ENCODE measurements at places on chromosomes 13 and 19.
A peak's percentile ranks its signal among the peaks of the same experiment; 100 is the strongest.

GRCh38 chr13:49997955-49998354 lies 1.1 kb downstream of the TRIM13 start:
- DNase-seq, result no peak

DNA sequence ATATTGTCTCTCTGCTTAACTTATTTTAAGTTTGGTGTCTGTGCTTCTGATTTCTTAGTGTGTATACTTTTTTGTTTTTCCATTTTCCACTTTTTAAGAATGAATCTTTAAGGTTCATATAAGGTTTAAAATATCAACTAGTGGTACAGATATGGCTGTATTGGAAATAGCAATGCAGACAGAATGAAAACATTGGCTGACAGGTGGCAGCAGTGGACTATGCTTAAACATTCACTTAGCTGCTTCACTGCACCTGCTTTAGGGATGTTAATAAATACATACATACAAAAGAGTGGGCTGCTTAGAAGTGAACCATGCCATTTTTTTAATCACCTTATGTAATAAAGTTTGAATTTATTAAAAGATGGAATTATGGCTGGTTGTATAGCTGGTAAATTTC lies 27.3 kb downstream of the TM9SF2 start:
- DNase-seq, result no peak

- DNase-seq, result no peak
These were observed 318.8 kb downstream of the TEX29 start for GRCh38 chr13:111639196-111639705.

GRCh38 chr13:49791711-49792549 lies 552 bp downstream of the KPNA3 start:
- DNase-seq, result no peak

GRCh38 chr13:76672420-76672819 lies 213.8 kb downstream of the KCTD12 start:
- DNase-seq, result no peak

GRCh38 chr13:113584205-113584869 lies at the start of gene TFDP1:
TSS of gene TFDP1 (plus strand) at chr13:113584753. CDS start at chr13:113585838, 1,085 bp downstream.
- DNase-seq, result peak; percentile 23

GRCh38 chr13:44974056-44974793 lies 15.0 kb downstream of the NUFIP1 start:
- no peak for DNase-seq

DNA sequence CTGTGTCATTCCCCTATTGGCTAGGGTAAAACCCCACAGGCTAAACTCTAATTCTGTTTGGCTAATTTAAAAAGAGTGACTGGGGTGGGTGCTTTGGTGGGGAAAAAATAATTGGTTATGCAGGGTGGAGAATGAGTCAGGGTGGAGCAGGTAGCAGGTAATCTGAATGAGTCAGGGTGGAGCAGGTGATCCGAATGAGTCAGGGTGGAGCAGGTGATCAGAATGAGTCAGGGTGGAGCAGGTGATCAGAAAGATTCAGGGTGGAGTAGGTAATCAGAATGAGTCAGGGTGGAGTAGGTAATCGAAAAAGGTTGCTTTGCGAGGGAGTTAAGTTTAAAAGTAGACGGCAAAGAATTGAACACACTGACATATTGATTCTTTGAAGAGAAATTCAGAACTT lies 1218.8 kb upstream of the ATXN8OS start:
- DNase-seq, result no peak

DNA sequence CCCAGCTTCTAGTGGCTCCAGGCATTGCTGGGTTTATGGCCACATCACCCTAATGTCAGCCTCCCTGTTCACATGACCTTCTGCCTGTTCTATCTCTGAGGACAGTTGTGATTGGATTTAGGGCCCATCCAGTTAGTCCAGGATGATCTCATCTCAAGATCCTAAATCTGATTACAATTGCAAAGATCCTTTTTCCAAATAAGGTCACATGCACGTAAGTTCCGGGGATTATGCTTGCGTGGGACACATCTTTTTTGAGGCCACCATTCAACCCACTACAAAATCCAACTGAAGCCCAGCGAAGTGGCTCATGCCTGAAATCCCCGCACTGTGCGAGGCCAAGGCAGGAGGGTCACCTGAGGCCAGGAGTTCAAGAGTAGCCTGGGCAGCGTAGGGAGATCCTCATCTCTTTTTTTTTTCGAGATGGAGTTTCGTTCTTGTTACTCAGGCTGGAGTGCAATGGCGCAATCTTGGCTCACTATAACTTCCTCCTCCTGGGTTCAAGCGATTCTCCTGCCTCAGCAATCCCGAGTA lies 12.3 kb downstream of the PLD3 start:
- no peak for DNase-seq

DNA sequence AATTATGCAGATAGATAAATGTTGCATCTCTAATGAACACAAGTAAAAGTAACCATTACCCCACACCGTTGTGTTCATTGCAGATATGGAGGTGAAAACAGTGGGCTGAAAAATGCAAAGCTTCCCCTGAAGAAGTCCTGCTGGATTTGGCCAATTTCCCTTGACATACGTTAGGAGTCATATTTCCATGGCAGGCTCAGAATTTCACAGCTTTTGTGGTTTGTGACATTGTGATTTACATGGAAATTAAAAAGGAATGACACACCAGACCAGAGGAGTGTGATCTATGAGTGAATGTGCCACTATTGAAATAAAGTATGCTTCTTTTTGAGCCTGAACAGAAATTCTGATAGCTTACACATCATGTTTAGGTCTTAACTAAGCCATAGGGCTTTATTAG lies 221.1 kb upstream of the TMTC4 start:
- no peak for DNase-seq

DNA sequence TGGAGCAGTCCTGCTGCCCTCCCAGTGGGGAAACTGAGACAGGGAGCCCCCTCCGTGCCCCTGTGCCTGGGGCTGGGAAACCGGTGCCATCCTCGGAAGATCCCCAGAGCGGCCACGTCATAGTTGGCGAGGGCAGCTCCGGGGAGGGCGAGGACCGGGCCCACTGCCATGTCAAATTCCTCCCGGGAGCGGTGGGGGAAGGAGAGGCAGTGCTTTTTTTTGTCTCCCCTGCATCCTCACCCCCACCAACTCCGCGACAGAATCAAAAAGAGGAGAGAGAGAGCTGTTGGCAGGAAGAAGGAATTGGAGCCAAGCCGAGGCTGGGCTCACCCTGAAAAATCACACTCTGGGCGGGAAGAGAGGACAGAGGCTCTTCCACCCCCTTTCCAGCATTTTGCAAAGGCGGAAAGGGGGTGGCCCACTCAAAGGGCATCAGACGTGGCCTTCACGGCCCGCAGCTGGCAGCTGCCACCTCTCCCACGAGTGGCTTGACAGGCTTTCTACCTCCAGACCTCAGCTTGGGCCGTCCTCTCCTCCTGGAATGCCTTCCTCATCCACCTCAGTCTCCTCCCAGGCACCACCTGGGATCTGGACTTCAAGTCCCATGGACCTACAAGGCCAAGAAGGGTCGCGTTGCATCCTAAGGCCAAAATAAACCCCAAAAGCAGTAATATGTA lies 19.6 kb upstream of the NFIC start:
- no peak for DNase-seq

GRCh38 chr13:21089830-21090229 lies 28.4 kb upstream of the LATS2 start:
- no peak for DNase-seq

DNA sequence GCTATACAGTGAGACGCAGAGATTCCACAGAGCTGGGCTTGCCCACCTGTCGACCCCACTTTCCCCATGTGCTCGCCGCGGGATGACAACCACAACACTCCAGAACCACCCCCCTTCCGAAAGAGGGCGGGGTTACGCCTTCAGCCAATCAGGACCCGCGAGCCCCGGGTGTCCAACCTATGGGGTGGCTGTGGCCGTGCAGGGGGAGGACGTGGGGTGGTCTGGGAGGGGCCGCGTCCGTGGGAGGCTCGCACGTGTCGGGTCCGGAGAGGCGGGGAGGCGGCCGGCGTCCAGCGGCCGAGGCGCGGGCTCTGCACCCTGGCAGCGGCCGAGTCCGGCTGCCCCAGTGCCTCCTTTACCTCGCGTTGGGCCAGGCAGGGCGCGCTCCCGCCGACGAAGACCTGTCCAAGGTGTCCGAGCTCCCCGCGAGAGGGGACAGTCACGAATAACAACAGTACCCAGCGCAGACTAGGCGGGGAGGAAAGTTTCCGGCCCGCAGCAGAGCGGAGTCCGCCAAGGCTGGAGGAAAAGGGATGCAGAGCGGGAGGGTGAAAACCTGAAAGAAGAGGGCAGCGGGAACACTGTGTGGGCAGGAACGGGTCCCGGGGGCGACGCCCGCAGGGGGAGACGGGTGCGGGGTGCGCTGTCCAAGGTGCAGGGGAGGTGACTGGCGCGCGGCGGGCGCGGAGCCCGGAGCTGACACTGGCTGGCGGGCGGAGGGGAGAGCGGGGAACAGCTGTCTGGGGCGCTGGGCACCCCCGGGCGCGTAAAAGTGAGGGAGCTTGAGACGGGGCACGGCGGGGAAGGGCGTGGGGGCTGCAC lies 911 bp downstream of the ENOX1 start:
- DNase-seq, result no peak

DNA sequence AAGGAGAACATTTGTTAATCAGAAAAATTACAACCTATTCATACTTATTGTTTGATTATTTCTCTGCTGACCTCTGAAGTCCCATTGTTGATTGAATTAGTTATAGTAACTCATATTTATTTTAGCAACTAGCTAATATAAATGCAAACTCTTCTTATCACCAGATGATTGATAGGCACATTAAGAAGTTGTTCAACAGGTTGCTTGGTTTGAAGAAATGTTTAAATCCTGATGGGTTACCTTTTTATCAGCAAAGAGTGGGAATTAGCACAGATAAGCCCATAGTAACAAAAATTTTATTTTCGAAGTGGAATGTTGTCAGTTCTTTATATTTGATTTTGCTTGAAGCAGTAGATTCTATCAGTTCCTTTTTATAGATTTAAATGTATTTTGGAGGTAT lies 44.4 kb downstream of the KLF5 start:
- no peak for DNase-seq

GRCh38 chr19:19458110-19458816 lies 52.8 kb downstream of the GATAD2A start:
- no peak for DNase-seq

GRCh38 chr13:76948149-76948548 lies at the start of gene ACOD1:
TSS of gene ACOD1 (plus strand) at chr13:76948511. CDS start at chr13:76948559, 48 bp downstream.
- DNase-seq, result no peak

- no peak for DNase-seq
These were observed 30.3 kb downstream of the AP1M1 start for GRCh38 chr19:16227837-16228636.

GRCh38 chr13:37596805-37597204 lies 1.8 kb downstream of the POSTN start:
- no peak for DNase-seq

DNA sequence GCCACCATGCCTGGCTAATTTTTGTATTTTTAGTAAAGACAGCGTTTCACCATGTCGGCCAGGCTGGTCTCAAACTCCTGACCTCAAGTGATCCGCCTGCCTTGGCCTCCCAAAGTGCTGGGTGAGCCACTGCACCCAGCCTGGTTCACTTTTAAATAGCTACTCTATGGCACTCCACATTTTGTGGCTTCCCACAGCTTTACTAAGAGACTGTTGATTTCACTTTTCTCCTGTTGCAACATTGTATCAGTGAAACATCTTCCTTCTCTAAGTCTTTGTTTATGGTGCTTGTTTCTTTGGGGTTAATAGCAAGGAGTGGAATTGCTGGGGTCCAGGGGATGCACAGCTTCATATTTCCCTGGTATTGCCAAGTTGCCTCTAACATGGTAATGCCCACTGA lies 12.3 kb downstream of the TMEM38A start:
- no peak for DNase-seq

- no peak for DNase-seq
These were observed 9.8 kb upstream of the GNA15 start for GRCh38 chr19:3125900-3126524.

DNA sequence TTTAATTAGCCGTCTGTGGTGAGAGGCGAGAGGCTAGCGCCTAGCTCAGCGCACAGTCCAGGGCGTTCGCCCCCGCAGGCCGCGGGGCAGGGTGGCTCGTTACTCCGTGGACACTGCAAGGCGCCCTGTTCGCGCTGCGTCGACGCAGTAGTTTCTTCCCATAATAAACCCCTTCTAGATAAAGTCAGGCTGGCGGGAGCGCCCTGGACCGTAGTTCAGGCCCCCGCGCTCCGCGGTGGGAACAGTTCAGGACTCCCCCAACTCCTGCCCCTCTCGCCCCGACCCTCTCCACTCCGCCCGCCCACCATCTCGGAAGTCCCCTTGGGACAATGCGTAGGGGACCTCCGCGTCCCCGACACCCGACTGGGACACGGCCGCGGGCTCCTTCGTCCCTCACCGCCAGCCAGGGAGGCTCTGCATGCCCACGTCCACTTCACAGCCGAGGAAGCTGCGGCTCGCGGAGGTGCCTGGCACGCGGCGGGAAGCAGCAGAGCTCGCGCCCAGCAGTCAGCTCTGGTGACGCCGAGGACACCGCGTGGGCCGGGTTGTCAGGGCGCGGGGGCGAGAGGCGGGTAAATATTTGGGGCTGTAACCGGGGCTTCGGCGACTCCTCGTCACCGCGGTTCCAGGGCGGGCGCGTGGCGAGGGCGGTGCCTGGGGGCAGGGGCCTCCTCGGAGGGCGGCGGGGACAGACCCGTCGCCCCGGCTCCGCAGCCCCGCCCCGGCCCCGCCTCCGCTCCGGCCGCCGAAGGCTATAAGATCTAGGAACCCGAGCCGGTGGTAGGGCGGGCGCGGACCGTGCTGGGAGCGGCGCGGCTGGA lies at the start of gene RGCC:
RGCC (plus strand) TSS at position 783 of the 821 bp plus-strand sequence. CDS start 158 bp downstream, outside the sequence.
- DNase-seq, result no peak

DNA sequence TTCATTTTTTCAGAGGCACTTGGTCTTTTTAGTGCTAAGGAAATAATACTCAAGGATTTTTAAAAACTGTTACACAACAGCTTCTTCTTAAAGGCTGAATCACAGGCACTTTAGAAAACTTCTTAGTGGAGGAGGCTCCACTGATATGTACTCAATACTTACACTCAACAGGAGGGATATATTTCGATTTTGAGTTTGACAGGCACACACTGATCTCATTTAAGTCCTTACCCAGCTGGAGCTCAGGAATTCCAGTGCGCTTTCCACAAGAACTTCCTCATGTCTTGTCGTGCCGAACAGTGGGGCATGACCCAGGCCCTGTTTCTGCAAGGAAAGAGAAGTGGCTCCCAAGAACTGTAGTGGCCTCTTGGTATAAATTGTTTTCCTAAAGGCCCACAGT lies 103.8 kb downstream of the RGCC start:
- no peak for DNase-seq

- no peak for DNase-seq
These were observed at the start of gene FPR1 for GRCh38 chr19:51751655-51752054. TSS of gene FPR1 (minus strand) at chr19:51751878. CDS start at chr19:51746994, 4,884 bp downstream.

- DNase-seq, result no peak
These were observed 118.1 kb downstream of the STARD13 start for GRCh38 chr13:33167491-33167890.

GRCh38 chr19:47176071-47176626 lies 45.5 kb downstream of the SAE1 start:
- peak; percentile 63 for DNase-seq

GRCh38 chr13:67042556-67042955 lies 187.6 kb downstream of the PCDH9 start:
- DNase-seq, result no peak

GRCh38 chr19:39167461-39168257 lies 29.1 kb upstream of the NCCRP1 start:
- DNase-seq, result no peak

- no peak for DNase-seq
These were observed 21.1 kb downstream of the FGF9 start for GRCh38 chr13:21691928-21692327.
